ENCODE measurements at places on chromosomes 16 and 17. TPM values are rescaled to one million over a fixed set of nuclear protein-coding genes. Genes with fewer than 3 reads are reported as not detected.

NUPR1 gene
- total RNA-seq = not detected

C17orf78 gene
- total RNA-seq = not detected

GRCh38 chr16:3467182-3467581, 23.7 kb downstream of the NAA60 start:
- ATAC-seq = no peak

- ATAC-seq = no peak
Observed at GRCh38 chr16:53668869-53669268, 34.8 kb downstream of the RPGRIP1L start.

DNA sequence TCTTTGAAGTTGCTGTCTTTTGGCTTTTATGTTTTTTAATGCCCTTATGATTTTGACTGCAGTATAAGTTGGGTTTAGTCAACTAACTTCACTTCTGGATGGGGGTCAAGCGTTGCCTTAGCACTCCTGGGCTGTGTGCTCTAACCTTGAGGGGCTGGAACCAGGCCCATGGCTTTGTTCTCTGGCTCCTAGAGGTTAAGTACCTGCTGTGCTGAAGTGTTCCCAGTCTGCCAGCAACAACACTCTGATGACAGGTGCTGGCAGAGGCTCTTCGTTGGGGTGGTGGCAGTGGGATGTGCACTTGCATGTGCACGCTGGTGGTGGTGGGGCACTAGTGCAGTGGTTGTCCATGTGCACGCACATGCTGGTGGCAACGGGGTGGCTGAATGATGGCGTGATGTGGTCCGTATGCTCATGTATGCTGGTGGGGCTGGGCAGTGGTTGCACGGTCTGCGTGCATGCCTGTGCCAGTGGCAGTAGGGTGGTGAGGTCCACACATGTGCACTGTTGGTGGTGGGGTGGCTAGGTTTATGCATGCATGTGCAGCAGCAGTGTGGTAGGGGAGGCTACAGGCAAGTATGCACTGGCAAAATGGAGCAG, 447.8 kb upstream of the GOT2 start:
- no peak for ATAC-seq

- no peak for ATAC-seq
Observed at GRCh38 chr17:18959071-18959844, 7.3 kb downstream of the SLC5A10 start.

Data from activated T-helper 17 cell treated with anti-CD3 and anti-CD28 coated beads, Interleukin-2, amount 50 U/mL, for 72 hours (primary cell).